SJSA1 (cell line): ENCODE measurements at places on chromosomes 12 and 14. TPM values are rescaled to one million over a fixed set of nuclear protein-coding genes. Genes with fewer than 3 reads are reported as not detected.

The RARG gene
- 13.5 and 13.6 TPM in 2 replicates for total RNA-seq

The FOXN4 gene
- not detected in 2 replicates for total RNA-seq

The CNTN1 gene
- total RNA-seq = 1.4 and 4.6 TPM in 2 replicates

The MRPL52 gene
- total RNA-seq = 58.2 and 108 TPM in 2 replicates

The SAMD15 gene
- 0.19 and 0.82 TPM in 2 replicates for total RNA-seq

The IAPP gene
- not detected in 2 replicates for total RNA-seq

The OVCH1 gene
- total RNA-seq = not detected in 2 replicates

The YBX3 gene
- total RNA-seq = 95.2 and 104 TPM in 2 replicates

The ACVRL1 gene
- 23.3 and 27.6 TPM in 2 replicates for total RNA-seq

The IFNG gene
- not detected in 2 replicates for total RNA-seq

The SERPINA1 gene
- 3.9 and 6.9 TPM in 2 replicates for total RNA-seq

The LBHD2 gene
- total RNA-seq = 0.82 TPM in 1 of 2 replicates, not detected in the other

The NRXN3 gene
- total RNA-seq = 1.0 and 6.5 TPM in 2 replicates

The ANKRD52 gene
- total RNA-seq = 9.6 and 12.7 TPM in 2 replicates

The PYGL gene
- total RNA-seq = 32.5 TPM in 2 replicates

The IFNG-AS1 gene
- not detected in 2 replicates for total RNA-seq

The RNASE3 gene
- total RNA-seq = not detected in 2 replicates

The FERMT2 gene
- total RNA-seq = 164 and 207 TPM in 2 replicates

The MGP gene
- total RNA-seq = not detected in 2 replicates

The SYT1 gene
- total RNA-seq = 23.9 and 31.9 TPM in 2 replicates

The PMCH gene
- not detected in 2 replicates for total RNA-seq

The TMCC3 gene
- total RNA-seq = 0.81 and 1.9 TPM in 2 replicates

The MFAP5 gene
- 1.7 and 2.3 TPM in 2 replicates for total RNA-seq

The AMN gene
- total RNA-seq = not detected in 2 replicates

The VAMP1 gene
- 2.4 and 6.4 TPM in 2 replicates for total RNA-seq

The CCDC196 gene
- total RNA-seq = not detected in 2 replicates

The AQP2 gene
- total RNA-seq = not detected in 2 replicates

The CFAP73 gene
- not detected in 2 replicates for total RNA-seq

The SERPINA12 gene
- not detected in 2 replicates for total RNA-seq

The ZNF26 gene
- total RNA-seq = 5.8 and 10.4 TPM in 2 replicates

The NRL gene
- total RNA-seq = 1.4 TPM in 1 of 2 replicates, not detected in the other

The FANCM gene
- total RNA-seq = 8.1 and 11.3 TPM in 2 replicates

The ARHGAP9 gene
- 30.6 TPM in 2 replicates for total RNA-seq

The STAT6 gene
- 29.9 and 34.0 TPM in 2 replicates for total RNA-seq

The ABCD2 gene
- not detected in 2 replicates for total RNA-seq

The TRPV4 gene
- total RNA-seq = 0.16 TPM in 1 of 2 replicates, not detected in the other

The VWF gene
- total RNA-seq = 0.09 and 0.50 TPM in 2 replicates

The GNB3 gene
- total RNA-seq = not detected in 2 replicates

The RNU6-8 gene
- total RNA-seq = not detected in 2 replicates

The BIN2 gene
- total RNA-seq = 0.08 TPM in 1 of 2 replicates, not detected in the other

The DEPDC4 gene
- 1.9 and 2.5 TPM in 2 replicates for total RNA-seq

The TCL1B gene
- total RNA-seq = not detected in 2 replicates

The CLEC9A gene
- not detected in 2 replicates for total RNA-seq

The GPR137C gene
- total RNA-seq = 2.8 and 4.1 TPM in 2 replicates

The TBC1D30 gene
- 0.19 TPM in 1 of 2 replicates, not detected in the other for total RNA-seq

The NPAS3 gene
- total RNA-seq = 0.26 TPM in 1 of 2 replicates, not detected in the other

The IKZF4 gene
- total RNA-seq = 0.34 and 1.1 TPM in 2 replicates

The LRRC74A gene
- total RNA-seq = not detected in 2 replicates

The OTOGL gene
- 0.08 and 0.50 TPM in 2 replicates for total RNA-seq

The MYF5 gene
- total RNA-seq = not detected in 2 replicates

The ALG10 gene
- 3.0 and 7.4 TPM in 2 replicates for total RNA-seq

The SPX gene
- total RNA-seq = 0.50 and 1.1 TPM in 2 replicates

The FOXA1 gene
- 0.87 TPM in 1 of 2 replicates, not detected in the other for total RNA-seq

The HOXC11 gene
- total RNA-seq = 4.3 and 4.6 TPM in 2 replicates

The GLIPR1L1 gene
- total RNA-seq = not detected in 2 replicates

The PTPRQ gene
- total RNA-seq = 0.47 and 1.1 TPM in 2 replicates

The DBX2 gene
- not detected in 2 replicates for total RNA-seq

The DDX55 gene
- total RNA-seq = 19.5 and 24.7 TPM in 2 replicates
